NCI-H524 treated with DMSO at 0.1 percent for 48 hours (cell line): ENCODE measurements at places on chromosomes 3 and 15.

- no peak for DNase-seq
These were observed 495.1 kb upstream of the SGO1 start for GRCh38 chr3:20680990-20681628.

DNA sequence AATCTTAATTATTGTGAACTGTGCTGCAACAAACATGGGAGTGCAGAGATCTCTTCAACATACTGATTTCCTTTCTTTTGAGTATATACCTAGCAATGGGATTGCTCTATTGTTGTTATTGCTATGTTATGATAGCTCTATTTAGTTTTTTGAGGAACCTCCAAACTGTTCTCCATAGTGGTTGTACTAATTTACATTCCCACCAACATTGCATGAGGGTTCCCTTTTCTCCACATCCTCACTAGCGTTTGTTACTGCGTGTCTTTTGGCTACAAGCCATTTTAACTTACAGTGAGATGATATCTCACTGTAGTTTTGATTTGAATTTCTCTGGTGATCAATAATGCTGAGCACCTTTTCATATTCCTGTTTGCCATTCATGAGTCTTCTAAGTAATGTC, 45.5 kb upstream of the TNFSF10 start:
- DNase-seq: no peak

DNA sequence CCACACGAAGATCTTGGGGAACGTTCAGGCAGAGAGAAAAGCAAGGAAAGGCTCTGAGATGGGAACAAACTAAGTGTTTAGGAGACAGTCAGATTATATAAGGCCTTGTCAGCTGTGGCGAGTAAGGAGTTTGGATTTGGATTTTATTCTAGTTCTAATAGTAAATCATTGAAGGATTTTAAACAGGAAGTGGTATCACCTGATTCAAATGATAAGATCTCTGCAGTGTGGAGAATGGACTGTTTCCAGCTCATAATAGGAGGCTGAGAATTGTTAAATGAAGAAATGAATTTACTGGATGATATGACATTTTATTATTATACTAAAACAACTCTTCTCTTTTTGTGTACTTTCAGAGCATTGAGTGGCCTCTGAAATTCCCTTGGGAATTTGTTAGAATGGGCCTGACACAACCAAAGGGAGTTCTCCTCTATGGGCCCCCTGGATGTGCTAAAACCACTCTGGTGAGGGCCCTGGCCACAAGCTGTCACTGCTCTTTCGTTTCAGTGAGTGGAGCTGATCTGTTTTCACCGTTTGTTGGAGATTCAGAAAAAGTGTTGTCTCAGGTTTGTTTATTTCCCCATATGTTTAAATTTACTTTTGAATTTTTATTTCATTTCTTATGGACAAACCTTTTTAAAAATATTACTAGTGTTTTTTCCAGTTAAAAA, 36.0 kb upstream of the GATM start:
- DNase-seq: no peak

DNA sequence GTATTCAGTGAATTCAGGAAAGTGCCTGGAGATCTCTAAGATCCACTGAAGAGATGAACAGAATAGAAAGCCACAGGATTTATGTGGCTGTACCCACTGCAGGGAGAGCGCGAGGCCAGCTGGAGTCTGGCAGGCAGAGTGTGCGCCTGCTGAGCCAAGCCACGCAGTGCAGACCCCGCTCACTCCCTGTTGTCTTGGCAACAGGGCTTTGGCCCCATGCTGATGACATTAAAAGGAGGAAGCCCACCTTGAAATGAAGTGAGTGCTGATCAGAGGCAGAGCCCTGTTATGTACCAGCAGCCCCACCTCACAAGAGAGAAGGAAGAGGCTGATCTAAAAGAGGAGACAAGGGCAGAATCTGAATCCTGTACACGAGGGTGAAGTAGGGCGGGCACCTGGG, 36.7 kb downstream of the PXYLP1 start:
- DNase-seq: no peak

DNA sequence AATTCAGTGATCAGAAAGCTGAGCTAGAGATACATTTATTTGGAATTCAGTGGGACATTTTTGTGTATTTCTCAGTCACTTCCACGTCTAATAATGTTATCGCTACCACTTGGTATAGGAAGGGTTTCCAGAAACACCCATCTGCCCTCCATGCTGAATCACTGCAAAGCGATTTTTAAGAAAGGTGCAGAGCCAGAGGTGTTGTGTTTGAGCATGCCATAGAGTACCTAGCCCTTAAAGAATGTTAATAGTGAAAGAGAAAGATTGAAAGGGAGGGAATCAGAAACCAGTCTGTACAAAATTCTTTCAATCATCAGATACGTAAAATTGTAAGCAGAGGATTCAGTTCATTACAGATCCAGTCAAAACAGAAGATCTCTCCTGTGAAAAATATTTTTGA, 80.1 kb upstream of the ARL6 start:
- DNase-seq: no peak

DNA sequence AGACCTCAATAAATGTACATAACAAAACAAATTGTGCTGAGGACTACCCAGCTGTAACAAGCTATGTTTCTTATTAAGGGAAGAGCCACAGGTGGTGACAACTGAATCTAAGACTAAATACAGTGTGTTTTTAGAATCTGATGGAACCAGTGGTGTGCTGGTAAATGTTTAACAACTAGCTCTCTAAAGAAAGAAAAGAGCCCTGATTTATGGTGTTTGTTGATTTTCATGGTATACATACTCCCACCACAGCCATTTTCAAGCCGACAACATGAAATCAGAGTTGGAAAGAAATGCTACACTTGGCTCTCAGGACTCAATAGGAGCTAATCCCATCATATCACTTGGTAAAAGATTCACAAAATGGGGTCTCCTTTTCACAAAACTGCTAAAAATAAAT, 89.8 kb upstream of the FNDC3B start:
- DNase-seq: no peak

DNA sequence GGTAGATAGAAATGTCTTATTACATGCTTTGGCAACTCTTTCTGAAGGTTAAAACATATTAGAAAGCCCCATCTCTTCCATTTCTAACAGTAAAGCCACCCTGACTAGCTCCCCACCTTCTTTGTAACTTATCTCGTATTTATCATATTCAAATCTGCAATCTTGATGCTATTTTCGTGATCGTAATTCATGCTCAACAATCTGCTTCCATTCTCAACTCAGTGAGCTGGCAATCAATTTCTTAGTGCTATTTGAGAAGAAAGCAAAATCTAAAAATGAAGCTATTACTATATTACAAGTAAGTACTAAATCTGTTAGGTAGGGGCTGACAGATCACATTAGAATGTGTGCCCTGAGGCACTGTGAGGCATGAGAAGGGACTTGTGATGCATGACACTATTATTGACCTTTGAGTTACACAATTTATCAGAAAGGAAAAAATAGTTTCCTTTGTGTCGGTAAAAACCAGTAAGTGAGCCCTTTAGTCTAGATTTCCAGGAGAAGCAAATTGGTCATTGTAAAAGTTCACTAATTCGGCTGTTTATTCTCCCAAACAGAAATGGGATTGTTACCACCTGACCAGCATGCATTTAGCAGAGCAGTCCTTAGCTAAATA, 379.7 kb upstream of the CNTN6 start:
- no peak for DNase-seq
